Progenitor cell of endocrine pancreas (in vitro differentiated cells): ENCODE measurements at places on chromosomes 13 and 19. TPM values are rescaled to one million over a fixed set of nuclear protein-coding genes. Genes with fewer than 3 reads are reported as not detected.
A peak's percentile ranks its signal among the peaks of the same experiment; 100 is the strongest.

GRCh38 chr13:41822560-41822959 lies 138.3 kb downstream of the VWA8 start:
- no peak for DNase-seq
- H3K4me1 ChIP-seq = no peaks in the 10 kb centered on the region
- peaks cover 3% of the 10 kb centered on the region for H3K36me3 ChIP-seq
- H3K27me3 ChIP-seq = no peaks in the 10 kb centered on the region

GRCh38 chr13:96428911-96429310 lies 339.0 kb downstream of the HS6ST3 start:
- DNase-seq = no peak
- H3K4me1 ChIP-seq = no peaks in the 10 kb centered on the region
- peaks cover 3% of the 10 kb centered on the region for H3K27me3 ChIP-seq
- no peak overlapping the region for H3K27ac ChIP-seq

DNA sequence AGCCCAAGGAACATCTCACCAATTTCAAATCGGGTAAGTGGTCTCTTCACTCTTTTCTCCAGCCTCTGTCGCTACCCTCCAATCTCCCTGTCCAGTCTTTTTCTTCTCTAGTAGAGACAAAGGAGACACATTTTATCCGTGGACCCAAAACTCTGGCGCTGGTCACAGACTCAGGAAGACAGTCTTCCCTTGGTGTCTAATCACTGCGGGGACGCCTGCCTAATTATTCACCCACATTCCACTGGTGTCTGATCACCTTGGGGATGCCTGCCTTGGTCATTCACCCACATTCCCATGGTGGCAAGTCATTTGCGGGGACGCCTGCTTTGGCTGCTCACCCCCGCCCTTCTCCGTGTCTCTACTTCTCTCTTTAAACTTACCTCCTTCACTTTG lies 13.8 kb upstream of the OR10H1 start:
- H3K27me3 ChIP-seq = no peaks in the 10 kb centered on the region
- DNase-seq = no peak
- no peak overlapping the region for H3K4me3 ChIP-seq
- no peak overlapping the region for H3K27ac ChIP-seq

GRCh38 chr19:54136086-54136863 lies 1.3 kb upstream of the CNOT3 start:
- H3K27ac ChIP-seq = peak overlapping the region; percentile 94
- no peaks in the 10 kb centered on the region for H3K27me3 ChIP-seq
- no peak for DNase-seq
- peaks cover 18% of the 10 kb centered on the region for H3K4me1 ChIP-seq
- peak overlapping the region; percentile 87 for H3K4me3 ChIP-seq
- peaks cover 3% of the 10 kb centered on the region for H3K36me3 ChIP-seq

DNA sequence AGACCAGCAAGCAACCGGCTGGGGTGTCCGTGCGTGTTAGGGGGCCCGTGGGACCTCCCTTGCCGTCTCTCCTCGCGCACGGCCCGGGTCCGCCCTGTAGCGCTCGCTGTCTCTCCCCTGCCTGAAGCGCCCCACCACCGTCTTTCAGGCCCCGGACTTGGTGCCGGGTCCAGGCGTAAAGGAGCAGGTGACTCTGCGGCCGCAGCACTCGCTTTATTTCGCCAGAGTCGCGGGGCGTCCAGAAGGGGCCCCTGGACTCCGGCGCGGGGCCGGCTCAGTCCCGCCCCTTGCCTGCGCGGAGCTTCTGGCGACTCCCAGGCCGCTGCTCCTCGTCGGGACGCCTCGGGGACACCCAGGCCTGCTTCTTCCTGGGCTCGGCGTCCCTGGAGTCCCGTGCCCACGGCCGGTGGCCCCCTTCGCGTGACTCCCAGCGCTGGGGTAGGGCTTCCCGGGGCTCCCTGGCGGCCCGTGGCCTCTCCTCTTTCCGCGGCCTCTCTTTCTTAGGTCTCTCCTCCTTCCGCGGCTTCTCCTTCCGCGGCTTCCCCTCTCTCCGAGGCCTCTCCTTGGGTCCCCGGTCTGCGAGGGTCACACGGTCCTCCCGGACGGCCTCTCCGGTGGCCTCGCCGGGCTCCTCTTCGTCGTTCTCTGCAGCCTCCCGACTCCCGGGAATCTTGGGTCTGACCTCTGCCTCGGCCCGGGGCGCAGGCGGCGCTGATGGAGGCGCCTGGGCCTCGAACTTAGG lies 3.1 kb downstream of the AMH start:
- DNase-seq = no peak
- H3K27me3 ChIP-seq = peaks cover 4% of the 10 kb centered on the region
- H3K36me3 ChIP-seq = no peaks in the 10 kb centered on the region
- H3K27ac ChIP-seq = no peak overlapping the region
- no peak overlapping the region for H3K4me3 ChIP-seq
- peaks cover 3% of the 10 kb centered on the region for H3K4me1 ChIP-seq

- no peaks in the 10 kb centered on the region for H3K27me3 ChIP-seq
- no peak overlapping the region for H3K27ac ChIP-seq
- H3K36me3 ChIP-seq = peaks cover 3% of the 10 kb centered on the region
- peaks cover 12% of the 10 kb centered on the region for H3K4me1 ChIP-seq
- no peak overlapping the region for H3K4me3 ChIP-seq
- DNase-seq = no peak
These were observed 7.0 kb downstream of the SBNO2 start for GRCh38 chr19:1166872-1167573.

- no peaks in the 10 kb centered on the region for H3K4me1 ChIP-seq
- no peak overlapping the region for H3K4me3 ChIP-seq
- peaks cover 1% of the 10 kb centered on the region for H3K36me3 ChIP-seq
- H3K27ac ChIP-seq = no peak overlapping the region
- no peak for DNase-seq
- no peaks in the 10 kb centered on the region for H3K27me3 ChIP-seq
These were observed 13.1 kb upstream of the FBXL3 start for GRCh38 chr13:77040076-77040475.

DNA sequence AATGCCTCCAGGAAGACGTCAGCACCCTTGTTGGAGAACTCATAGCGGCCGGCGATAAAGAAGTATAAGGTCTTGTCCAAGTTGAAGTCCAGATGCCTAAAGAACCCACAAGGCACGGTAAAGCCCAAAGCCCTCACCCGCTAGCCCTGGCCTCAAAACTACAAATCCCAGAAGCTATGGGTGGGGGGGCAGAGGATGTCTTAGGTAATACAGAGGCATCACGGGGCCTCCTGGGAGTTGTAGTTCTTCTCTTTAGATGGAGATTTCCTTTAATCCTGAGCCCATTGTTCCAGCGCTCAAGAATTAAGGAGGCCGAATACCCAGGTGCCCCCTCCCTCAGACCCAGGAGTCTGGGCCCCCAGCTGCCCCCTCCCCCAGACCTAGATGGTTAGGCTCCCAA lies 10.8 kb downstream of the GYS1 start:
- H3K27ac ChIP-seq = no peak overlapping the region
- no peaks in the 10 kb centered on the region for H3K4me1 ChIP-seq
- no peak for DNase-seq
- no peak overlapping the region for H3K4me3 ChIP-seq
- H3K27me3 ChIP-seq = no peaks in the 10 kb centered on the region
- peaks cover 23% of the 10 kb centered on the region for H3K36me3 ChIP-seq

- no peak for DNase-seq
- no peaks in the 10 kb centered on the region for H3K36me3 ChIP-seq
- peaks cover 2% of the 10 kb centered on the region for H3K4me1 ChIP-seq
- H3K27me3 ChIP-seq = peaks cover 71% of the 10 kb centered on the region
- H3K27ac ChIP-seq = no peak overlapping the region
These were observed 6.4 kb downstream of the FLT1 start for GRCh38 chr13:28488376-28489005.

- no peak for DNase-seq
- no peaks in the 10 kb centered on the region for H3K27me3 ChIP-seq
- no peaks in the 10 kb centered on the region for H3K4me1 ChIP-seq
- H3K36me3 ChIP-seq = no peaks in the 10 kb centered on the region
These were observed 102.0 kb downstream of the SLITRK1 start for GRCh38 chr13:83780227-83780626.

DNA sequence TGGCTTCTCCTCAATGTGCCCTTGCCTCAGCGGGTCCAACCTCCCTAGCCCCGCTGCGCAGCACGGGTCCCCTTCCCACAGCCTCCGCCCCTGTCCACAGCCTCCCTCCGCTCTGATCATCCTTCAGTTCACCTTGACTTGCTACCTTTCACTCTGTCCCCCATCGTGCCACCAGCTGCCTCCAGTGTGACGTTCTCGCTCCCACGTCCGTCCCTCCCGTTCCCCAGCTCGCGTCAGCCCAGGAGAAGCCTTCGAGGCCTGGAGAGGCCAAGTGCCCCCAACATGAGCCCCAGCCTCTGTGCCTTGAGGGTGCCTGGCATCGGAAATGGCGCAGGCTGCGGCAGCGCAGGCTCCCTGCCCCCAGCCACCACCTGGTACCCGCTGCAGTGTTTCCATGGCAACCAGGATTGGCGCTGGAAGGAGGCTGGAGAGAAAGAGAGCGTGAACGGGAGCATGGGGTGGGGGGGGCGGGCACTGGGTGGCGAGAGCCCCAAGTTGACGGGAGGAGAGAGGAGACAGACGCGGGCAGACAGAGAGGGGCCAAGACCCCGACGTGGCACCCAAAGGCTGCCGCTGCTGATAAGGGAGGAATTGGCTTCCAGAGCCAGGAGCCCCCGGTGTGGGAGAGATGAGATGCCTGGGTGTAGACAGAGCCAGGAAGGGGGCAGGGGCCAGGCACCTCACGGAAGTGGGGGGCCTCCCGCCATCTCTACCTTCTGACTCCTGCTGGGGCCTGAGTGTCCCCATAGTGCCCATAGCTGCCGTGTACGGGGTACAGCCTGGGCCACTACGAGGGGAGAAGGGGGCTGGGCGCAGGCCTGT lies 844 bp upstream of the ASPDH start:
- H3K27ac ChIP-seq = no peak overlapping the region
- H3K4me1 ChIP-seq = peaks cover 6% of the 10 kb centered on the region
- DNase-seq = no peak

DNA sequence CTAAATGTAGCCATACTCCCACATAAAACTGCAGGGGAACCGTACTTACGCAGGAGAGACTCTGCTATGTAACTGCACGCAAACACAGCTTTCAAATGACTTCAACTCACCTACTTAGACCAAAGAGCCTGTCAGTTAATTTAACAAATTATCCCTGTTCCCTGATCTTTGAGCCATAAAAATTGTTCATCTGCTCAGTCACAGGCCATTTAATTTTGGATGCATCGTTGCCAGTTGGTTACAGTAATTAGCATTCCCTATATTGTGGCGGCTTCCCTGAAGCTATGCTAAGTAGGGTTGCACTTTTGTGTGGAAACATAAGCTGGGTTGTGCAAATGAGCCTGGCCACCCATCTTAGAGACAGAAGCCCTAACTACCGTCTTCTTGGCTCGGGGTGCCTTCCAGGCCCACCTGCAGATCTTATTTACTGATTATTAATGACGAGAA lies 21.2 kb upstream of the OBI1 start:
- no peak overlapping the region for H3K27ac ChIP-seq
- H3K4me3 ChIP-seq = no peak overlapping the region
- no peaks in the 10 kb centered on the region for H3K27me3 ChIP-seq
- no peaks in the 10 kb centered on the region for H3K36me3 ChIP-seq
- H3K4me1 ChIP-seq = no peaks in the 10 kb centered on the region

- peaks cover 9% of the 10 kb centered on the region for H3K4me1 ChIP-seq
- H3K27ac ChIP-seq = no peak overlapping the region
- no peak overlapping the region for H3K4me3 ChIP-seq
- no peak for DNase-seq
- H3K27me3 ChIP-seq = no peaks in the 10 kb centered on the region
These were observed 35.0 kb upstream of the RBM26 start for GRCh38 chr13:79440958-79441528.

DNA sequence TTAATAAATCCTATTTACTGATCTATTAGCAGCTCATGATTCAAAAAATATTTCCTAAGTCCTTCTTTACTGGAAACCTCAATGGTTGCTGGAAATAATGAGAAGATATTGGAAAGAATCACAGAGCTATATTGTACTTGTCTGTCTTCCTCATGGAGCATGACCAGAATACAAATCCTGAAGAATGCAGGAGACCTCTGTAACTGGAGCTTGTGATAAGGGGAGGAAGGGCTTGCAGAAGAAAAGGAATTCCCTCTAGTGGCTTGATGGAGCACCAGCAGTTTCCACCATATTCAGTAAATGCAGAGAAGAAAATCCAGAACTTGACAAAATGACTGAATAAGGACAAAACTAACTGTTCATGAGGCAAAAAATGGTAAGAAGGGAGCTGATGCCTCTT lies 1333.1 kb downstream of the EFNB2 start:
- no peak for DNase-seq
- H3K36me3 ChIP-seq = no peaks in the 10 kb centered on the region
- no peak overlapping the region for H3K4me3 ChIP-seq
- H3K4me1 ChIP-seq = peaks cover 3% of the 10 kb centered on the region
- no peak overlapping the region for H3K27ac ChIP-seq
- H3K27me3 ChIP-seq = no peaks in the 10 kb centered on the region

Gene ZNF600
- total RNA-seq = 22.5 and 23.1 TPM in 2 replicates

Gene ATP4A
- total RNA-seq = 0.18 TPM in 1 of 2 replicates, not detected in the other

Gene DCT
- total RNA-seq = 0.20 TPM in 1 of 2 replicates, not detected in the other

Gene IGSF23
- 0.67 and 1.7 TPM in 2 replicates for total RNA-seq

Gene COQ8B
- total RNA-seq = 55.8 and 58.6 TPM in 2 replicates

Gene DENND1C
- 0.47 and 0.67 TPM in 2 replicates for total RNA-seq

Gene PGLYRP1
- total RNA-seq = not detected in 2 replicates

Gene ADAMTS10
- total RNA-seq = 53.0 and 59.1 TPM in 2 replicates

Gene LRP3
- 50.1 and 51.2 TPM in 2 replicates for total RNA-seq
